Iris pigment epithelial cell (primary cell): ENCODE measurements at places on chromosomes 11 and 22.
A peak's percentile ranks its signal among the peaks of the same experiment; 100 is the strongest.

- DNase-seq: no peak
Measured at GRCh38 chr11:33645686-33646085, 54.9 kb downstream of the C11orf91 start.

DNA sequence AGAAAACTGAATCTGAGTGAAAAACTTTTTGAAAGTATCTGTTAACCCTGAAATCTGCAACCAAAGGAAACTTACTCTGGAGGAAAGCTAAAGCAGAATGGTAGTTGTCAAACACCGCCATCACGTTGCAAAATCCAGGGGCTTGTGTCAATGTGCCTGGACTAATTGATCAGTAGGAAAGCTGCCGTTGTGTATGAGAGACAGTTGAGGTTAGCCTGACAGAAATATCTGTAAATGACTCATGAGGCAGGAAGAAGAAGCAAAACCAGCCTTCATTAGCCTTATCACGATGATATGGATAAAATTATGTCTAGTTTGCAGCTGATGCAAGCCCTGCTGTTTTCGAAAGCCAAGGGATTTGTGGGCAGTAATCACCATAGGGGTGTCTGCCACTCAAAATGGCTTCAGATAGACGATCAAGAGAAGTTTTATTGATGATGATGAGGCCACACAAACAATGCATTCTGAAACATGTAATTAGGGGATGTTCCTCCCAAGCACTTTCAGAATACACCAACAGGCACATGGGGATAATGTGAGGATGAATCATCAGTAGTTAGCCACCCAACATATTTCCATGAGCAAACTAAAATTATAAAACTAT, 8.9 kb downstream of the SCGB1A1 start:
- DNase-seq: peak; percentile 72

DNA sequence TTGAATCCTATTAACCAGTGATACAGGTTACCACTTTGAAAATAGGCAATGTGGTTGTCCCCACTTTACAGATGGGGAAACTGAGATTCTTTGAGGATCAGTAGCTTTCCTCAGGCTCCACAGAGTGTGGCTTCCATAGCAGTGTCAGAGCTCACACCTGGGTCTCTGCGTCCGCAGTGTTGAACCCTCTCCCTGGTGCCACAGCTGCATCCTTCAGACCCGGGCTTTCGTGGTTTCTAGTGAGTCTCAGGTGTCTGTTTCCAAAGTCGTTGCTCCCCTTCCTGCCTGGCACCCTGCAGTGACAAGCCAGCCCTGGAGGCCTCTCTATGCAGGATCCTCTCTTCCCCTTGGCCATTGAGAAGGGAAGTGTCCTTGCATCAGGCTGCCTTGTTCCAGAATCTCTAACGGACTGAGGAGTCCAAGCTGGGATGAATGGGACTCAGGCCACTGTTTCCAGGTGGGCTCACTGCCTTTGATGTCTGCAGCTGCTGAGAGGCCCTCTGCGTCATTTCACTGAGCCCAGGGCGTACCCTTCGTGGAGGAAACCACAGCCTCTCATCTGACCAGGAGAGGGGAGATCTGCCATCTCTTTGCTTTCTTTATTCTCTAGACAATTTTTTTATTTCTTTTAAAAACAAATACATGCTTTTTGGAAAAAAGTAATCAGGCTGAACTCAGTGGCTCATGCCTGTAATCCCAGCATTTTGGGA, 48.4 kb upstream of the MICAL2 start:
- no peak for DNase-seq

- DNase-seq: peak; percentile 5
Measured at GRCh38 chr11:126636911-126637794, 281.7 kb downstream of the ST3GAL4 start.

DNA sequence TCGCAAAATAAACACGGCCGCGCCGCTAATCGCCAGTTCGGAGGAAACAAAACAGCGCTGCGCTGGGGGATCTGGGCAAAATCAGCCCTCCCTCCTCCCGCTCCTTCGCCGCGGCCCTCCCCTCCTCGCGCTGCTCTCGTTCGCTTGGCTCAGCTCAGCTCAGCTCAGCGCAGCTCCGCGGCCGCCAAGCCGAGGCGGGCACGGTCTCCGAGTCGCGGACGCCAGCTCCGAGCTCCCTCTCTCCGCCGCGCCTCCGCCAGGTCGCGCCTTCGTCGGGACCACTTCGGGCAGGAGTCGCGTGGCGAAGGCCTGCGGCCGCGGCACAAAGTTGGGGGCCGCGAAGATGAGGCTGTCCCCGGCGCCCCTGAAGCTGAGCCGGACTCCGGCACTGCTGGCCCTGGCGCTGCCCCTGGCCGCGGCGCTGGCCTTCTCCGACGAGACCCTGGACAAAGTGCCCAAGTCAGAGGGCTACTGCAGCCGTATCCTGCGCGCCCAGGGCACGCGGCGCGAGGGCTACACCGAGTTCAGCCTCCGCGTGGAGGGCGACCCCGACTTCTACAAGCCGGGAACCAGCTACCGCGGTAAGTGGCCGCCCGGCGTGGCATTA, at the start of gene SPON1:
SPON1 (plus strand) TSS at position 162 of the 607 bp plus-strand sequence; CDS start at position 344, 182 bp downstream.
- no peak for DNase-seq

DNA sequence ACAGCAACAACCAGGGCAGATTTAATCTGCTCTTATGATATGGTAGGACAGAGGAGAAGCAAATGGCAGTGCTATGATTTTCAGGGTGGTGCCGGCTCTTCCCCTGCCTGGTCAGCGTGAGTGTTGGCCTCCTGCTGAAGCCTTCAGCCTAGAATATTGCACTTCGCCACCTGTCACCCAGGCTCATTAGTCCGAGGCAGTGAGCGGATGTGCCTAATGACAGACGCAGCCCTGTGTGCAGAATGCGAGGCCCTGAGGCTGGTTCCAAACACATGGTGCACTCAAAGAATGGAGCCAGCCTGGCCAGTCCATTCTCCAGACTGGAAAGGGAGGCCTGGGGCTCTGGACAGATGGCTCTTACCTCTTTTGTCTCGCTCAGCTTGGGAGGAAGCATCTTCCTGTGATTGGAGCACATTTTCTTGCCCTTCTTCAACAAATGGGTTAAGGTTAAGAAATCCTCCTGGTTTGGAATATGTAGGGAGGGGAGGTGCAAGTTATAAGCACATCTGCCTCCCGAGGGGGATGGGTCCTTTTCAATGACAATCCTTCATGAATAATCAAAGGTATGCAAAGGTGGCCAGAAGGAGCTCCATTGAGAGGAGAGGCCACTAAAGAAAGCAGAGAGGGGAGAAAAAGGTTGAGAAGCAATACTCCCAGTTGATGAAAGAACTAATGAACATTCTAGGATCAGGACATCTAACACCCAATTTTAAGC, 39.7 kb upstream of the GALNT18 start:
- DNase-seq: no peak

GRCh38 chr22:17675584-17675983, 37.0 kb downstream of the BCL2L13 start:
- no peak for DNase-seq

DNA sequence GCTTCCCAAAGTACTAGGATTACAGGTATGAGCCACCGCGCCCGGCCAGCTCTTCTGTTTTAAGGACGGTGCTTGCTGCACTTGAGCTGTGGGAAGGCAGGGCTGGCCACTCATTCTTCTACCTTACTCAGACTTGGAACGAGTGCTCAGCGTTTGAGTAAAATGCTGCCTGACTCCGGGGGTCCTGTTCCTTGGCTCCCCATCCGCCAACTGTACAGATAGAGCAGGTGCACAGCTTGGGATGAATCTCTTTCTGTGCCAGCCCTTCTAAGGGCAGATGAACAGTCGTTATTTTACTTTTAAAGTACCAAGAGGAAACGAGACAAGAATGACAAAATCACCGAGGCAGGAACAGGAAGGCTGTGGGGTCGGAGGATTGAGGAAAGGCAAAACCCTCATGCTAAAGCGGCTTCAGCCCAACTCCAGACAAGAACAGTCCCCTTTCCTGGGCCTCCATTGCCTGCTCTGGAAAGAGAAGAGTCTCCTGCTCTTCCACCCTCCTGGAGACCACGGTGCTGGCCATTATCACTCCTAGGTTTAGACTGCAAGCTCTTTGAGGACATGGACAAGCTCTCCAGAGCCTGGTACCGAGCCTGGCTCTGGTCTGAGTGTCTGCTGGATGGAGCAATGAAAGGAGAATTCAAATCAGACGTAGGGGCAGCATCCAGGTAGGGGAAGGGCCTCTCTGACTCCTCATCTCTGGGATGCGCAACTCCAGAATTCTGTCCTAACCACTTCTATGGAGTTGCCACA, 1.1 kb upstream of the SUN2 start:
- DNase-seq: no peak

DNA sequence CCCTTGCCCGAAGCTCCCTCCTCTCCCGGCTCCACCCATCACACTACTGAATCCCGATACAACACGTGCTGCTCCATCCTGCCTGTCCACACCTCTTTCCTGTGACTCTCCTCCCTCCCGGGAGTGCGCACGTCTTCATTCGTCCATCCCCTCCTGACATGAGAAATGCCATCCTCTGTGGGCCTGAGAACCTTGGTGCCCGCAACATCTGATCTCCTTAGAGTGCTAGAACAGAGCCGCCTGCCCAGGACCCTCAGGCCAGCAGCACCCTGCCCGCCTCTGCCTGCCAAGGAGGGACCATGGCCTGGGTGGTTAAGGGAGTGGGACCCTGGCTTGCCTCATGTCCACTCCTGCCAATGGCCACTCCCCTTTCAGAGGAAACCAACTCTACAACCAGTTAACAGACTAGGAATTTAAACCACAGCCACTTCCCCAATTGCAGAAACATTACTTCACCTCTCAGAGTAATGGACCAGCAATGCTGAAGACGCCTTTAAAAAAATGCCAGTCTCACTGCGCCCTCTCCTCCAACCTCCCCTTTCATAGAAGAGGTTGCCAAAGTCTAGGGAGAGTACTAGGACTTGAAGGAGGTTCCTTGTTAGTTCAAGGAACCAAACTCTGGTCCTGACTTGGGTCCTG, 466.3 kb downstream of the OPCML start:
- DNase-seq: no peak

GRCh38 chr11:106399076-106399511, 321.6 kb downstream of the AASDHPPT start:
- DNase-seq: peak; percentile 100

- no peak for DNase-seq
Measured at GRCh38 chr11:77060234-77060633, 6.5 kb upstream of the CAPN5 start.

DNA sequence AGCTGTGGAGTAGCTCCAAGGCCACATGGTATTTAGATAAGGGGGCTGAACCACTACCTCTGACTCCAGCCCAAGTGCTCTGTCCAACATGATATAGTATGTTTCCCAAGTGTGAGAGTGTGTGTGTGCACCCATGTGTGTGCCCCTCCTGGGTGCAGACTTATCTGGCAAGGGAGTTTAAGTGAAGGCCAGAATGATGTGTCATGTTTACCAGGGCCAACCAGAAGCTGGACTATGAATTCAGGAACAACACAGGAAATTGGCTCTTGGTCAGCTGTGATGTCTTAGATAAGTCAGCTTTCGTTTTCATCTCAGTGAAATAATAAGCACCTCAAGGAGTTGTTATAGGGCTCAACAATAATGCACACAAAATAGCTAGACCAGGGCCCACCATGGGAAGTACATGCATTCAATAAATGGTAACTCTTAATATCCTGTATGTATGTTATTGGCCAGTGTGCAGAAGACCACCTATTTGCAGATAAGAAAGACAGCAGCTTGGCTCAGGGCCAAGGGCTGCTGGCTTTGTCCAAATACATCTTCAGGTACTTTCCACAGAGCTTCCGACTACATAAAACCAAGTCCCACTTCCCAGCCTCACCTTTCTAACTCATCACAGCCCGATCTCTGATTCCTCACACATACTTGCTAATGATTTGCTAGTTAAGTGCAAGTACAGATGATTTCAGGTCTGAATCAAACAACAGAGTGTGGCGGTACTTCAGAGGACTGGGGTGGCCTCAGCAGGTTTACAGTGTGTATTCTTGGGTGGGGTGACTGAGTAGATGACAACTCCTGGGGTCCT, 120.9 kb downstream of the ME3 start:
- DNase-seq: peak; percentile 98

- DNase-seq: no peak
Measured at GRCh38 chr22:30226192-30226832, 20.2 kb downstream of the LIF start.

GRCh38 chr22:44406341-44407170, 91.5 kb downstream of the RTL6 start:
- DNase-seq: peak; percentile 20

GRCh38 chr11:34343686-34344085, 14.1 kb downstream of the ABTB2 start:
- DNase-seq: no peak

- peak; percentile 89 for DNase-seq
Measured at GRCh38 chr11:14342906-14343305, 16.1 kb downstream of the RRAS2 start.

- DNase-seq: no peak
Measured at GRCh38 chr11:14934641-14935351, 37.4 kb downstream of the CALCA start.

- no peak for DNase-seq
Measured at GRCh38 chr22:23240639-23241389, 60.5 kb downstream of the BCR start.

DNA sequence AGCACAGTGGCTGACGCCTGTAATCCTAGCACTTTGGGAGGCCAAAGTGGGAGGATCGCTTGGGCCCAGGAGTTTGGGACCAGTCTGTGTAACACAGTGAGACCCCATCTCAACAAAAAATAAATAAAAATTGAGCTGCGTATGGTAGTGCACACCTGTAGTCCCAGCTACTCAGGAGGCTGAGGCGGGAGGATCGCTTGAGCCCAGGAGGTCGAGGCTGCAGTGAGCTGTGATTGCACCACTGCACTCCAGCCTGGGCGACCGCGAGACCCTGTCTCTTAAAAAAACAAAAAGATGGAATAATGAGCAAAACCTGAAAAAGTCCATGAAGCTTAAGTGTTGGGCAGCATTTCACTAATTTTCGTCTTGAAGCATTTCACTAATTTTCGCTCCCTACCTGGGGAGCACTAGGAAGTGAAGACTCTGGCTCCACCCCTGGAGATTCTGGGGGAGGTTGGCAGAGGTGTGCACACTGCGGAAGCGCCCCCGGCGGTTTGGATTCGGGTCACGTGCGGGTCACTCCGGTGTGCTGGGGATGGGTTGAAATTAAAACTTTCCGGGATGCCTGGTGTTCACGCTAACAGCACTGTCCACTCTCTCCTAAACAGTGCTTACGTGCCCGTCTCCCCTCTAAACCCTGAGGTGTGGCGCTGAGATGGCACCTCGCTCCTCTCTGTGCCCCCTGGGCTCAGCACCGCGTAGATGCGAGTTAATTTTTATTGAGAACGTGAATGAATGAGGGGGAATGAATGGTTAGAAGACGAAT, 906 bp upstream of the NAA40 start:
- no peak for DNase-seq

GRCh38 chr11:1672613-1673350, 24.2 kb upstream of the KRTAP5-6 start:
- no peak for DNase-seq

- DNase-seq: no peak
Measured at GRCh38 chr11:12114193-12115033, 4.0 kb downstream of the MICAL2 start.

GRCh38 chr11:3192511-3193372, 25.9 kb downstream of the MRGPRG start:
- DNase-seq: no peak

- no peak for DNase-seq
Measured at GRCh38 chr11:105208019-105208418, 68.5 kb upstream of the CARD18 start.
